NCI-H187 treated with DMSO at 0.1 percent for 48 hours (cell line): ENCODE measurements at places on chromosomes 5 and 9.

GRCh38 chr9:8371686-8372085 is 572.1 kb upstream of the DMAC1 start:
- DNase-seq = no peak

GRCh38 chr5:28632607-28633006 is 1594.2 kb upstream of the CDH9 start:
- DNase-seq = no peak

- no peak for DNase-seq
Measured at GRCh38 chr5:157710882-157711281, 20.3 kb upstream of the THG1L start.

DNA sequence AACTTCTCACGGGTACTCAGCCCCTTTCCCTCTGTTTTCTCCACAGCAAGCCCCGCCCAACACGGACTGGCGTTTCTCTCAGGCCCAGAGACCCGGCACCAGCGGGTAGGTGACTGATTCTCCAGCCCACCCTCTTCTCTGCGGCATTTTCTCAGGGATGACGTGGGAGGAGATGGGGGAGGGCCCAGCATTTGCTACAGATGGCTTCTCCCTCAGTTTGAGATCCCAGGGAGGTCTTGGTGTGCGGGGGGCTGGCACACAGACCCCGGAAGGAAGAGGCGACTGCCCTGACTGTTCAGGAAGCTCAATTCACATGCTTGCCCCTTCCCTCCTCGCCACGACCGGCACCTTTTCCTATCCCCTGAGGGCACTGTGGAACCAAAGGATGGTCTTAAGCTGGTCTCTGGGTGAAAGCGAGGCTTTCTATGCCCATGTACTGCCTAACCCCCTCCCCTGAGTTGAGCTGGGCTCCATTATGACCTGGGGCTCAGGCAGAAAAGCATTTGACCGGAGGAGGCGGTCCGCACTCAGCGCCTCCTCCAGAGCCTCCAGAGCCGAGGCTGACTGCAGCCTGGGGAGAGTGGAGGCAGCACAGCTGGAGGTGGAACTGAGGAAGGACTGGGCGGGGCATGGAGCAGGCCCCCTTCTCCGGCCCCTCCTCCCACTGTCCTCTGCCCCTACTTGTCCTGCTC is 6.0 kb downstream of the PCDHGC5 start:
- DNase-seq = no peak

DNA sequence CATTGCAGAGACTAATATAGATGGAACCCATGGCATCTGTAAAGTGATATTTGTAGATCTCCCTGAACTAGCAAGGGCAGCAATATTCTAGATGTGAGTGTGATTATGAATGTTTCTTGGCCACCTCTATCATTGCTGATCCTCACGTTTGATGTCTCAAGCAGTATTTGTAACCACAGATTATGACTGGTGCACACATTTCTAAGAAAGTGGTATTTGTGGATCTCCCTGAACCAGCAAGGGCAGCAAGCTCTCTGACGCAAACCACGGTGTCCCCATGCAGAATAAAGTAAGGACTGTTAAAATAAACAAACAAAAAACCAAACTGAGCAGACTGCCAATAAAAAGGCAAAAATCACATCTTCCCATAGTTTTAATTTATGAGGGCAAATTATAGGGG is 301.3 kb downstream of the CSNK1G3 start:
- no peak for DNase-seq

DNA sequence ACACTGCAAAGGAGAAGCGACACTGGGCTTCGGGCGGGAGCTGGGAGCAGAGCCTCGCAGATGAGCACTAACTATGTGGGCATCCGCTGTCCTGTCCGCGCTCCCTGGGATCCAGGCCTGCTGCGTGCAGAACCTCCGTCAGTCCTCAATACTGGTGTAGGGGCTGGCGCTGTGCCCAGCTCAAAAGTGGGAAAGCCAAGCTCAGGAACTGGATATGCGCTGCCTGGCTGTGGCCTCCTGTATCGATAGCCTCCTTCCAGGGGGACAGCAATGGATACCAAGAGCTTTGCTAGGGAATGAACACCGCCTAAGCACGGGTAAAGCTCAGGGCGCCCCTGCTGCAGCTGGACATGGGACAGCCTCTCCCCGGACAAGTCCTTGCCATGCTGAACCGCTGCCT is 270.4 kb downstream of the NSG2 start:
- DNase-seq = no peak

DNA sequence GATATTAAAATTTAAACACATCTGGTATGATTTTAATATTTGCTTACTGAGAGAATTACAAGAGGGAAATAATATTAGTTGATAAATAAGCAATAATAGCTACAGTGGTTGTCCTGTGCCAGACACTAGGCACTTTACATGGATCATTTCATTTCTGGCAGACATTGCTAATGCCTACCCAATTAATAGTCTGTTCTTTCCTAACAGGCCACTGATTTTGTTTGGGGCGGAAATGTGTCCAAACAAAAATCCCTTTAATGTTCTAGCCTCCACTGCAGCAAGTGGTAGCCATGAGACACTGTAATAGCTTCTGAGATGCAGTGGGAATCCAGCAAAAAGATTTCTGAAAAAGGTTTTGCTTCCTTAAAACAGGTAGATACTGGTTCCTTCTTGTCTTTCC is 527.4 kb downstream of the CSNK1G3 start:
- DNase-seq = no peak

DNA sequence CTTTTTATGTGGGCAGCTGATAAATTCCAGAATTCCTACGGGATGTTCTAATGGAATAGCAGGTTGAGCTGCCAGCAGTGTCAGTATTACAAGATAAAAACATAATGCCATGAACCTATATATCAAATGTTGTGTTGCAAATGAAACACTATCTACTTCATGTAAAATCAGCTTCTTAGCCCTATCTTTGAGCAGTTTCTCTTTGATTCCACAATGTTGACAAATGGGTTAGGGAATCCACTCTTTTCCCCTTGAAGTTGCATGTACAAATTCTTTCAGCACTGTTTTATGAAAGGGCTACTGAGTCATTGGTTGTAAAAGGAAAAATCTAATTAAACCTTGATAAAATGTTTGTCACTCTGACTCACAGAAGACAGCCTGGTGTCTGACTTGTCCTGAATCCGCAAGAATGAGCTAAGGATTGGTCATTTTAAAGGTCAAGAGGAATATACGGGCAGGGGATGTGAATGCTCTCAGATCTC is 950.6 kb upstream of the NUDT12 start:
- DNase-seq = no peak

GRCh38 chr5:33227746-33228145 is 213.0 kb upstream of the TARS1 start:
- no peak for DNase-seq

DNA sequence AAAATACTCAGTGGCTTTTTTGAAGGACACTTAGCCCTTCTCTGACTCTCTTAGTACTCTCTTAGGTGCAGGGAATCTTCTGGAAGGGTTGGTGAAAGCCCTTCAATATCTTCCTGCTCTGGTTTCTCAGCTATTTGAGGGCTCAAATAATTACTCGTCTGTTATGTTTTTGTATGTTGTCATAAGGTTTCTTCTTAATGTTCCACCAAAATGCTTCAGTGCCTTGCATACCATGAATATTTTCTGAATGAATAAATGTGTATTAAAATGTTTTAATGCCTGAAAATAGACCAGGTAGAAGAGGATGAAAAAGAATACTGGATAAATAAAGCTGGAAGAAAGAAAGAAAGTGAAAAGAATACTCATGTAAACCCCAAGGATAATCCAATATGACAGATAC is 124.3 kb downstream of the STK32A start:
- no peak for DNase-seq

GRCh38 chr9:94630281-94630680 is 9.0 kb downstream of the FBP1 start:
- no peak for DNase-seq

- no peak for DNase-seq
Measured at GRCh38 chr5:123012321-123012720, 24.2 kb downstream of the PPIC start.

- DNase-seq = no peak
Measured at GRCh38 chr5:142722896-142723295, 37.0 kb upstream of the FGF1 start.
